Stimulated activated CD4-positive, alpha-beta T cell treated with anti-CD3 and anti-CD28 coated beads, Interleukin-4, amount 100 ng/mL, for 1 hour (primary cell): ENCODE measurements at places on chromosomes 3 and 15.

DNA sequence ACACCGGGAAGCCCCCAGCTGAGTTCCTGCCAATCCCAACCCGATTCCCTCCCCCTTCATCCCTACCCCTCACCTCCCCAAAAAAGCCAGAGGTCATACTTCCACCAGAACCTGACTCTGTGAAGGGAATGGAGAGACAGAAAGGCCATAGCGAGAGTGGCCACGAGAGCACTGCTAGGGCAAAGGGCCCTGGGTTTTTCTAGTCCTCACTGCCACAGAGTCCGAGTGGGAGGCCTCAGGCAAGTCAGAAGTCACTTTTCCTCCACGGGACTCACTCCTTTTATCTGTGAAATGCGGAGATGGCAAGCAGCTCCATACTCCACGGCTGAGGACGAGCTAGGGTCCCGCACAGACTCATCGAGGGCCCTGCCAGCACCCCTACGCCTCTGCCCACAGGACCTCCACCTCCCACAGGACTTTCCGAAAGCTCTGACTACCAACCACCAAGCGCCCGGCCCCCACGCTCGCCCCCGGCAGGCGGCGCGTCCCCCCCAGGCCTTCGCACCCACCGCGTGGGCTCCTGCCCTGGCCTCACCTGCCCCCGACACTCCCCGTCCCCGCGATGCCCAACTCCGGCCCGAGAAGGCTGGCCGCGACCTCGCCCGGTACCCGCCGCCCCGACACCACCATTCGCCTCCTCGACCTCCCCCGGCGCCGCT is 792 bp downstream of the ATP13A3 start:
- peak; percentile 65 for DNase-seq

- DNase-seq, result no peak
Measured at GRCh38 chr3:116188231-116188785, 257.0 kb downstream of the LSAMP start.

- DNase-seq, result peak; percentile 37
Measured at GRCh38 chr3:30012941-30013543, 593.4 kb upstream of the TGFBR2 start.

DNA sequence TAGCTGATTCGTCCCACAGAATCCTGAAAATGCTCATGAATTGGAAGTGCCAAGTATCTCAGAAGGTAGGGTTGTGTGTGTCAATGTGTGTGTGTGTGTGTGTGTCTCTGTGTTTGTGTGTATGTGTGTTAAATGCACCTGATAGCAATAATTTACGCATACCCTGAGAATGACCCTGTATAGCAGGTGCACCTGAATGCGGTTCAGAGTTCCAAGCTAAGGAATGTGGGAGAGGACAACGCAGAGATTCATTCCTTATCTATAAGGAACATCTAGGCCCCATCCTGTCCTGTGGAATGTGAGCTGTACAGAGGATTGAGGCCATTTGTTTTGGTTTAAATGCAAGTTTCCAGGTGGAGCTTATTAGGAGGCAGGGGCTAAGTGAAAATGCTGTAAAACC is 49.1 kb upstream of the NEDD4 start:
- DNase-seq, result no peak

- no peak for DNase-seq
Measured at GRCh38 chr15:75195122-75195765, 6.4 kb upstream of the C15orf39 start.

DNA sequence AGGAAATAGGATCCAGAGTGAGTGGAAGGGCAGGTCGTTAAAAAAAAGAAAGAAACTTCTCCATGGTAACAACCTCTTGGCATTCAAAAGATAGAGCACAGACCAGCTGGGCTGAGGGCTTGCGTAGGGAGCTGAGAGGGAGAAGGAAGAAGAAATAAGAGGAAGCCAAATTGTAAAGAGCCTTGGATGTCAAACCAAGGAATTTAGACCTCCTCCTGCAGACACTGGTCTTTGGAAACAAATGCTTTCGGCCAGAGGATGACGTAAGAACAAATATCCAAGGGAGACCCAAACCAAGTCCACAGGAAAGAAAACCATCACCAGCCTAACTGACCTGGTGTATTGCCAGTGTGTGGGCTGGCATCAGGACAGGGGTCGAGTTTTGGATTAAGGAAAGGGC is 155.2 kb downstream of the UACA start:
- no peak for DNase-seq

- no peak for DNase-seq
Measured at GRCh38 chr3:56630966-56631365, 52.1 kb downstream of the TASOR start.
